Non-pigmented ciliary epithelial cell (primary cell): ENCODE measurements at places on chromosomes 16 and 17.

DNA sequence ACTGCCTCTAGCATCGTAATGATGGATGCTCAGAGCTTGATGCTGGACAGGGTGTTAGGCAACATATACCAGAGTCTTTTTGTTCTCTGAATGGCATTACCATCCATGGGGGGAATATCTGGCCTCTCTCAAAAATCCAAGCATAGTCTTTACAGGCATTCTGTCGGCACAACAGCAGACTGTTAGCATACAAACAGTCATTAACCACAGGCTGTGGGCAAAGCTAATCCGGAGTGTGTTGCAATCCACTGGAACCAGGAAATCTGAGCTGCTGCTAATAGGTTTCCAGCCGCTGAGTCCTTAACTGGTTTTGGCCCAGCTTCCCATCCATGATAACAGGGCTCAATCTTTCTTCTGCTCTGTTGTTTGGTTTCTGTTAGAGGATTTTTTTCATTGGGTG lies 371.9 kb downstream of the HS3ST3B1 start:
- peak; percentile 45 for DNase-seq

DNA sequence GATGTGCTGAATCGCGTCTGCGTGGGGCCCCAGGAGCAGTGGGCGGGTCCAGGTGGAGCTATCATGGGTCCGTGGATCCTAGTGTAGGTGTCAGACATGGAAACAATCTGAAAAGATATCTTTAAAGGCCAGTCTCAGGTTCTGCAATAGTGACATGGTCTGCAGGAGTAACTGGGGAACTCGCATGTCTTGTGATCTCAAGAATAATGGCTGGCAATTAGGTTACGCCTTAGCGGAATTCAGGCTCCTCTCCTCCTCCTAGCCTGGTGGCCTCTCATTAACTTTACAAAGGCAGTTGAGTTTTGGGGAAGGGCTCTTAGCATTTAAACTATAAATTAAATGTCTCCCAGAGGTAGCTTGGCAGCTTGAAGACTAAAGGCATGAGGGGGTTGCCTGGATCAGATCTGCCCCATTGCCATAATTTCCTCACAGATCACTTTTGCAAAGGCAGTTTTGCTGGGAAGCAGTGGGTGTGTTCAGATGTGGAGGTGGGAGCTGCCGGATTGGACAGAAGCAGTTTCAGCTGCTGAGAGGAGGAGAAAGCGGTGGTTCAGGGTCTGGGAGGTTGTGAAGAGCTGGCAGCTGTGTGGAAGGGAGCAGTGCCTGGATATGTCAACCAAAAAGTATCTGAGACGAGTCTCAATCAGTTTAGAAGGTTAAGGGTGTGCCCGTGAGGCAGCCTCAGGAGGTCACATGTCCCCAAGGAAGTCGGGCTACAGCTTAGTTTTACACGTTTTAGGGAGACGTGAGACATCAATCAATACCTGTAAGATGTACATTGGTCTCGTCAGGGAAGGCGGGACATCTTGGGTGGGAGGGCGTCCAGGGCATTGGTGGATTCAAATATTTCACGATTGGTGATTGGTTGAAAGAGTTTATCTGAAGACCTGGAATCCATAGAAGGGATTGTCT lies 2.7 kb downstream of the TBCD start:
- no peak for DNase-seq

DNA sequence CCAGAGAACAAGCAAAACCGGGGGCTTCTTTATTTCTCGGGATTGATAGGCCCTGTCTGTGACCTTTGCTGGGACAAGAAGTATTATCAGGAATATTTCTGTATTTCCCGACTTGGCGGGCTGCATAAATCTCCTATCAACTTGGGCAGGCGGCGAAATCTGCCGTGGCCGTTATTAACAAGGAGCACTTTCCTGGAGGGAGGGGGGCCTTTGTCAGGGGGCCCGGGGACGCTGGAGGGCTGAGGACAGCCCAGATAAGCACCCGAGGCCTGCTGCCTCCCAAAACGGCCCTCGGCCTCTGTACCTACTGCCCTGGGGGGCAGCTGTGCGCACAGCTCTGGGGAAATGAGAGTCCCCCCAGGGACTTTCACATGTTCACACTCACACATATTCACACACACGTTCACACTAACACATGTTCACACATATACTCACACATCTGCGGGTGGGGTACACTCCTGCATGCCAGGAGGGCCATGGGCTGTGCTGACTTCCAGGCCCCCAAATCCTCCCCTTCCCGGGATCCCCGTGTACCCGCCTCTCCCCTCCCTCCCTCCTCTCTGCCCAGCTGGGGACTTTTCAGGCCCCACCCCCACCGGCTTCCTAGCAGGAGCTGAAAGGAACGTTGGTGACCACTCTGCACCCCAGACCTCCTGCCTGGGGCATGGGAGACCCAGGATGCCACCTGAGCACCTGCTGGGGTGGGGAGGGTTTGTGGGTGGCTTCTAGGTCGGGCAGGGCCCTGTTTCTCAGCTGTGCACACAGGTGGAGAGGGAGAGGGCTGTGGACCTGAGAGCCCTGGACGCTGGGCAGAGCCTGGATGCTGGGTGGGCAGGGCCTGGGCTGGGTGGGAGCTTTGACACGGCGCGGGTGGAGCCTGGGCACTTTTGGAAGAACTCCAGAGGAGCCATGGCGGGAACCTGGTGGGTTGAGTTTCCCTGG lies 24.3 kb upstream of the GSE1 start:
- DNase-seq = no peak

- no peak for DNase-seq
Measured at GRCh38 chr16:64253096-64253495, 868.8 kb downstream of the CDH11 start.

- DNase-seq = no peak
Measured at GRCh38 chr17:48539177-48539576, 5.7 kb downstream of the HOXB2 start.

DNA sequence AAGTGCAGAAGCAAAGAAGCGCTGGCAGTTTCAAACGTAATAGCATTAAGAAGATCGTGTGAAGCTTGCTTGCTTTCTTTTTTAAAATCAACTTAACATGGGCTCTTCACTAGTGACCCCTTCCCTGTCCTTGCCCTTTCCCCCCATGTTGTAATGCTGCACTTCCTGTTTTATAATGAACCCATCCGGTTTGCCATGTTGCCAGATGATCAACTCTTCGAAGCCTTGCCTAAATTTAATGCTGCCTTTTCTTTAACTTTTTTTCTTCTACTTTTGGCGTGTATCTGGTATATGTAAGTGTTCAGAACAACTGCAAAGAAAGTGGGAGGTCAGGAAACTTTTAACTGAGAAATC lies 17.4 kb upstream of the RAB11FIP4 start:
- DNase-seq = no peak

DNA sequence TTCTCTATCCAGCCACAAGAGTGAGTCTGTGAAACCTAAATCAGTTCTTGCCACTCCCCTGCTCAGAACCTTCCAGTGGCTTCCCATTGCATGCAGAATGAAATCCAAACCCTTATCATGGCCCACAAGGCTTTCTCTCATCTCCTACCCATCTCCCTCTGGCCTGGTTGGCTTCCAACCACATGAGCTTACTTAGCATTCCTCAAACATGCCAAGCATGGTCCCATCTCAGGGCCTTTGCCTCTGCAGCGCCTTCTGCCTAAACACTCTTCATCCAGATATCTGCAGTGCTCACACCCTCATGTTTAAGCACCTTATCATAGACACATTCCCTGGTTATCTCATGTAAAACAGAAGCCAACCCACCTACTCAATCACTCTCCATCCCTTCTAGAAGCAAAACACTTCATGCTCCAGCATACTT lies 15.5 kb downstream of the TK2 start:
- DNase-seq = no peak

DNA sequence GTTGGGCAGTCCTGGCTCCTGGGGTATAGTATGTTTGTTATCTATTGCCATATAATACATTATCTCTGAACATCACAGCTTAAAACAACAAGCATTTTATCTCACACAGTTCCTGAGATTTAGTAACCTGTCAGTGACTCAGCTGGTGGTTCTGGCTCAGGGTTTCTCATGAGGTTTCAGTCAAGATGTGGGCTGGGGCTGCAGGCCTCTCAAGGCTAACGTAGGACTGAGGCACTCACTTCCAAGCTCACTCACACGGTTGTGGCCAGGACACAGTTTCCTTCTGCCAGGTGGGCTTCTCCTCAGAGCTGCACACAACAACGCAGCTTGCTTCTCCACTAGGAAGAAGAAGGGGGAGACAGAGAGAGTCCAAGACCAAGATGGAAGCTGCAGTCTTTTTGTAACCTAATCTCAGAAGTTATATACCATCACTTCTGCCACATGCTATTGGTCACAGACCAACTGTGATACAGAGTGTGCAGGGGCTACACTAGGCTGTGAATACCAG lies 10.3 kb upstream of the MED13 start:
- DNase-seq = peak; percentile 35

- DNase-seq = peak; percentile 22
Measured at GRCh38 chr17:79792984-79793923, 3.6 kb downstream of the CBX8 start.

- no peak for DNase-seq
Measured at GRCh38 chr17:79105937-79106336, 31.3 kb downstream of the ENGASE start.

GRCh38 chr16:8505327-8505991 lies 84.9 kb downstream of the TMEM114 start:
- DNase-seq = no peak

- no peak for DNase-seq
Measured at GRCh38 chr16:1188432-1189189, 35.7 kb downstream of the CACNA1H start.

DNA sequence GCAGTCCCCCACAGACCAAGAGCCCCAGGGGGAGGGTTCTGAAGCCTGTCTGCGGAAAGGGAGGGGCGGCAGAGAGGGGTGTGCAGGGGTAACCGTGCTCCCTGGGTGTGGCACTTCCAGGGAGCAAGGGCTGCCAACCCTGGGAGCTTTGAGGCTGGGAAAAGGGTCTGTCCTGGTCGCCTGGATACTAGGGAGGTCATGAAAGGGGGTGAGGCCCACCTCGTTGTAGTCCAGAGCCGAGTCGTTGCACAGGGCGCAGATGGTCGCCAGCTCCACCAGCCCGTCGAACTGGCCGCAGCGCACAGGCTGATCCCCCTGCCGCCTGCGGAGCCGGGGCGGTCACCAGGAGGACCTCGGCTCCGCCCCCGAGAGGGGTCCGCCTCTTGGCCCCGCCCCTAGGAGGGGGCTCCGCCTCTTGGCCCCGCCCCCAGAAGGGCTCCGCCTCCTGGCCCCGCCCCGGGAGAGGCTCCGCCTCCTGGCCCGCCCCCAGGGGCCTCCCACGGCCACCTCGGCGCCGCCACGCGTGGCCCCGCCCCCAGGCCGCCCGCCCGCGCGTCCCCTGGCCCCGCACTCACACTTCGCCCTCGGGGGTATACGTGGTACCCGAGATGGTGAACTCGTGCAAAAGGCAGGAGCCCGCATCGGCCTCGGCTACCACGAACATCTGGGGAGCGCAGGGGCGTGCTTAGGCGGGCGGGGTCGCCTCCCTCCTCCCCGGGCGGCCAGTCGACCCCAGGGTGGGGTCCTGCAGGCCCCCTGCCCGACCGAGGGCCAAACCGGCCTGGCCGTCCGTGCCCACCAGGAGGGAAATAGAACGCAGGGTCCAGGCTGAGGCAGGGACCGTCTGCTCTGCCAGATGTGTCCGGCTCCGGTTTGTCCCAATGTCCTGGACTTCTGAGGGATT lies 19.5 kb downstream of the ATP2A3 start:
- DNase-seq = no peak

DNA sequence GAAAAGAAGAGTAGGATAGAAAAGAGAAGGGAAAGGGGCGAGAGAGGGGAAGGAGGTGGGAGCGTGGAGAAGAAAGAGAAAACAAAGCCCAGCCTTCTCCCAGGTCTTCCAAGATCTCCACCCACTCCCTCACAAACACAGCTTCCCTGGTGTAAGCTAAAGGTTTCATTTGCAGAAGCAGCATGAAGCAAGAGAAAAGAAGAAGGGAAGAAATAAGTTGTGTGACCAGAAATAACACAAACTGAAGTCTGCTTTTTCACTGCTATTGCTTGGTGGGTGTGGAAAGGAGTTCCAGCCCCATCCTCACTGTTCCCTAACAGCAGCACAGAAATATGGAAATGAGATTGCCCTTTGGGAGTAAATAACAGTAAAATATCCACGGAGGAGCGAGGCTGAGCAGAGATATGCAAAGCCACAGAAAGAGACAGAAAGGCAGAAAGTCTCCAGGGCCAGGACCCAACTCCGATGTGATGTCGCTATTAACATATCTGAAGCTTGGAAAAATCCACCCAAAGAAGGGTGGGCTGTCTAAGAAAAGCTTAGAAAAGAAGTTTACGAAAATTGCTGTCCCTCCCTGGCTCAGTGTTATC lies 10.3 kb upstream of the GAS7 start:
- no peak for DNase-seq

DNA sequence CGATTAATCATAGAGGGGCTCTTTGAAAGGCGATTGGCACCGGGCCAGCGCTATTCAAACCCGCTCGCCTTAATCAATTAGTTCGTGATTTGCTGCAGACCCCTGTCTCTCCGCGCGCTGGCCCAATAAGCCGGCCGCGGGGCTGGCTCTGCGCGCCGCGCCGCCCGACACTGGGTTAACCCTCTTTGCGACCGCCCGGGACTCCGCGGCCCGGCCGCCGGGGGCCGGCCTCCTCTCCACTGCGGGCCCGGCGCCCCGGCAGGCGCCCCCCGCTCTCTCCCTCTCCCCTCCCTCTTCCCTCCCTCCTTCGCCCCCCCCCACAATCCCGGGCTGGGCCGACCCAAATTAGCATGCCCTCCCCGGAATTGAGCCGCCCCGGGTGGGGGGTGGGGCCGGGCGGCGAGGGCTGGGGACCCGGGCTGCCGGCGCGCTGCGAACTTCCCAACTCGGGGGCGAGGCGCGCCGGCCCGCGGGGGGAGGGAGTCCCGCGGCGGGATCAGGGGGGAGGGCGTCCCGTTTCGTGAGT lies 428 bp upstream of the SALL1 start:
- no peak for DNase-seq

- DNase-seq = no peak
Measured at GRCh38 chr16:27699540-27699939, 149.6 kb downstream of the KATNIP start.

DNA sequence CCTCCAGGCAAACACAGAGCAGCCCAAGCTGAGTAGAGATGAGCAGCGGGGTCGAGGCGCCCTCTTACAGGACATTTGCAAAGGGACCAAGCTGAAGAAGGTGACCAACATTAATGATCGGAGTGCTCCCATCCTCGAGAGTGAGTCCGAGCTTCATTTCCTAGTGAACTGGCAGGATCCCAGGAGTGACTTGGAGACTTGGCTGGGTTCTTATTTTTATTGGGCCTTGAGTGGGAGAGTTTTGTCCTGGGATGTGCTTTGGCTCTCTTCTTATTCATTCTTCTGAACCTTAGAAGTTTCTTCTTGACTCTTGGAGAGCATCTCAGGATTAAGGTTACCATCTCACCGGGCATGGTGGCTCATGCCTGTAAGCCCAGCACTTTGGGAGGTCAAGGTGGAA lies 27.2 kb upstream of the CDC6 start:
- no peak for DNase-seq
